ENCODE measurements at places on chromosomes 6 and 20. TPM values are rescaled to one million over a fixed set of nuclear protein-coding genes. Genes with fewer than 3 reads are reported as not detected.

DNA sequence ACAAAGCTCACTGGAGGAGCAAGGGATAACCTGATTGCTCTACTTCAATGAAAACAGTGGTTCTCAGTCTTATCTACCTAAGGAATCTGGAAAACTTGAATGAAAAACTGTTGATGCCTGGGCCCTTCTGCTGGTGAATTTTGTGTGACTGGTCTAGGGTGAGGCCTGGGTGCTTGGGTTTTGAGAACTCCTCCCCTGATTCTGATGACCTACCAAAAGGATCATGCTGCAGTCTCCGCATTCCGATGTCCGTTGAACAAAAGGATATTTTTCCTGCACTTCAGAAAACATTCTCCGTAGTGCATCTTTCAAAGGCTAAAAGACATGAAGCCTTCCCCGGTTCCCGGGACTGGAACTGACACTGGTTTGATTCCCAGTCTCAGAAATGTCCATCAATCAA lies 157.9 kb downstream of the SYNDIG1 start:
- H3K4me3 ChIP-seq = no peak overlapping the region
- H3K4me1 ChIP-seq = peaks cover 4% of the 10 kb centered on the region
- H3K27me3 ChIP-seq = peaks cover 13% of the 10 kb centered on the region
- no peaks in the 10 kb centered on the region for H3K36me3 ChIP-seq

DNA sequence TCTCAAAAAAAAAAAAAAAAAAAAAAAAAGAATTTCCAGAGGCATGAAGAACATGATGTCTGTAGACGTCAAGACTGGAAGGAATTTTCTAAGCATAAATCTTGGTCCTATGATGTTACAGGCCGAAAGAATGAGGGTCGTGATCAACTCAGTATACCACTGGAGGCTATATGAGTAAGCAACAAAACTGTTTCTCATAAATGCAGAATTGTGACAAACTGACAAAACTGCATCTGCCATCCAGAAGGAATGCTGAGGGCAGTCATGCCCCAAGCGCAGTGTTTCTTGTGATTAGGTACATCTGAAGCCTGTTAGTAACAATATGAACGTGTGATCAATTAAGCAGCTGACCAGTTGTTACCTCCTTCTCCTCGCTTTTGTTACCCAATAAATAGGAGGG lies 43.5 kb upstream of the ADGRG6 start:
- H3K4me1 ChIP-seq = no peaks in the 10 kb centered on the region
- no peak overlapping the region for H3K4me3 ChIP-seq
- no peak for DNase-seq
- H3K36me3 ChIP-seq = no peaks in the 10 kb centered on the region

DNA sequence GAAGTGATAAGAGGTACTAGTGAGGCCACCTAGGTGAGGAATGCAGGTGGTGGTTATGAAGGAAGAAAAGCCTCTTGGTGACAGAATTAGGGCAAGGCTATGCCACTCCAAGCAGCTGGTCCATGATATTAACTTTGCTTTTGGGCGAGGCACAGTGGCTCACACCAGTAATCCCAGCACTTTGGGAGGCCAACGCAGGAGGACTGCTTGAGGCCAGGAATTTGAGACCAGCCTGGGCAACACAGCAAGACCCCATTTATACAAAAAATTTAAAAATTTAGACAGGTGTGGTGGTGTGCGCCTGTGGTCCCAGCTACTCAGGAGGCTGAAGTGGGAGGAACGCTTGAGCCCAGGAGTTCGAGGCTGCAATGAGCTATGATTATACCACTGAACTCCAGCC lies 56.1 kb downstream of the SERAC1 start:
- H3K27me3 ChIP-seq = no peaks in the 10 kb centered on the region
- no peak overlapping the region for H3K4me3 ChIP-seq
- H3K36me3 ChIP-seq = no peaks in the 10 kb centered on the region
- no peak for DNase-seq
- H3K27ac ChIP-seq = no peak overlapping the region
- no peaks in the 10 kb centered on the region for H3K4me1 ChIP-seq

DNA sequence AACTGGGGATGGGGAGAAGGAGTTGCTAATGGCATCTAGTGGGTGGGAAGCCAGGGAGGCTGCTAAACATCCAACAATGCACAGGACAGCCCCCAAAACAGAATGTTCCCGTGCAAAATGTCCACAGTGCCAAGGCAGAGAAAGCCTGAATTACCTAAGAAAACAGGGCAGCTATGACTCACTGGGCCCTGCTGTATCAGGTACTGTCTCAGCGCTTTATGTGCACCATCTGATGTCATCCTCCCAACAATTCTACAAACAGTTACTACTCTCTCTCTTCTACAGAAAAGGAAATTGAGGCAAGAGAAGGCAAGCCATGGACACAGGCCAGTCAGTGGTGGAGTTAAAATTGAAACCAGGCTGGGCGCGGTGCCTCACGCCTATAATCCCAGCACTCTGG lies 3.1 kb downstream of the YTHDF1 start:
- peaks cover 62% of the 10 kb centered on the region for H3K36me3 ChIP-seq
- peaks cover 20% of the 10 kb centered on the region for H3K4me1 ChIP-seq
- H3K27me3 ChIP-seq = no peaks in the 10 kb centered on the region

FAM83C gene
- not detected for total RNA-seq

TBP gene
- 12.9 TPM for total RNA-seq

- peaks cover 17% of the 10 kb centered on the region for H3K4me1 ChIP-seq
- DNase-seq = no peak
- no peaks in the 10 kb centered on the region for H3K36me3 ChIP-seq
- H3K27me3 ChIP-seq = peaks cover 67% of the 10 kb centered on the region
- no peak overlapping the region for H3K27ac ChIP-seq
- no peak overlapping the region for H3K4me3 ChIP-seq
Measured at GRCh38 chr6:28205879-28206278, 19.2 kb upstream of the ZSCAN9 start.

DNA sequence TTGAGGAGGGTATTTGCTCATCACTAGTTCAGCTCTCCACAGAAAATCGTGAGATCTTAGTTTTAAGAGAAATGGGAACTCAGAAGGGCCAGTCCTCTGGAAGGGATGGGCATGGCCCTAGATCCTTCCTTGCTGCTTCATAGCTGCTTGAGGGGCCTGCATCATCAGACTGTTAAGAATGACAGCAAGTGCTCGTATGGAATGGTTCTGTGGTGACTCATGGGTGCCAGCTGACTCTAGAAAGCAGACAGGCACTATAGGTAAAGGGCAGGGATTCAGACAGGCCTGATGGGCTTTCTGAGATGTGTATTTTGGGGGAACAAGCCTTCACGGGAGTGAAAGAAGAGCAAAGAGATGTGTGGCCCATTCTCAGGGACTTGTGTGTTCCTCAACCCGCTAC lies 90.8 kb downstream of the MYLK4 start:
- H3K27me3 ChIP-seq = no peaks in the 10 kb centered on the region
- no peaks in the 10 kb centered on the region for H3K4me1 ChIP-seq
- no peak overlapping the region for H3K27ac ChIP-seq

- H3K4me3 ChIP-seq = peak overlapping the region; percentile 86
- H3K4me1 ChIP-seq = peaks cover 58% of the 10 kb centered on the region
- DNase-seq = peak; percentile 51
- H3K36me3 ChIP-seq = no peaks in the 10 kb centered on the region
- no peaks in the 10 kb centered on the region for H3K27me3 ChIP-seq
Measured at GRCh38 chr6:53066077-53066417, 843 bp downstream of the FBXO9 start.

DNA sequence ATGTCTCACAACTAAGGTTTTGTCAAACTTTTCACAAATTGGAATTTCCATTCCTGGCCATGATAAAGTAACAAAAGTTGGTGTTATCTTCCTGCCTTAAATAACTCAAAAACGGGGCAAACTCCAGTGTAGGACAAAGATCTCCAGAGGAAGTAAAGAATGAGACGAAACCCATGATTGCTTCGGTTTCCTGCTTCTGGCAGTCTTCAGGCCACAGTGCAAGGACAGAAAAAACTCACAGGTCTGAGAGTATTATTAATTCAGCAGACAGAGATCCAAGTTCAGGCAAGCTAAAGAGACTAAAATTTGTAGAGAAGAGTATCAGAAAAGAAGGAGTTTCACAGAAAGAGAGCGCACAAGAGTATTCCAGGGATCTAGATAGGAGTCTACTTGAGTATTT lies 64.8 kb upstream of the RCAN2 start:
- H3K27me3 ChIP-seq = no peaks in the 10 kb centered on the region
- H3K27ac ChIP-seq = no peak overlapping the region
- no peak for DNase-seq
- no peaks in the 10 kb centered on the region for H3K36me3 ChIP-seq
- no peak overlapping the region for H3K4me3 ChIP-seq

RHAG gene
- total RNA-seq = not detected

GRCh38 chr6:38169221-38169976 lies 349.9 kb downstream of the ZFAND3 start:
- H3K27ac ChIP-seq = no peak overlapping the region
- no peaks in the 10 kb centered on the region for H3K36me3 ChIP-seq
- H3K4me3 ChIP-seq = no peak overlapping the region
- H3K27me3 ChIP-seq = no peaks in the 10 kb centered on the region

- DNase-seq = no peak
- no peaks in the 10 kb centered on the region for H3K4me1 ChIP-seq
- no peaks in the 10 kb centered on the region for H3K27me3 ChIP-seq
- no peak overlapping the region for H3K4me3 ChIP-seq
- H3K36me3 ChIP-seq = no peaks in the 10 kb centered on the region
Measured at GRCh38 chr6:112180095-112180820, 74.1 kb downstream of the LAMA4 start.

DNA sequence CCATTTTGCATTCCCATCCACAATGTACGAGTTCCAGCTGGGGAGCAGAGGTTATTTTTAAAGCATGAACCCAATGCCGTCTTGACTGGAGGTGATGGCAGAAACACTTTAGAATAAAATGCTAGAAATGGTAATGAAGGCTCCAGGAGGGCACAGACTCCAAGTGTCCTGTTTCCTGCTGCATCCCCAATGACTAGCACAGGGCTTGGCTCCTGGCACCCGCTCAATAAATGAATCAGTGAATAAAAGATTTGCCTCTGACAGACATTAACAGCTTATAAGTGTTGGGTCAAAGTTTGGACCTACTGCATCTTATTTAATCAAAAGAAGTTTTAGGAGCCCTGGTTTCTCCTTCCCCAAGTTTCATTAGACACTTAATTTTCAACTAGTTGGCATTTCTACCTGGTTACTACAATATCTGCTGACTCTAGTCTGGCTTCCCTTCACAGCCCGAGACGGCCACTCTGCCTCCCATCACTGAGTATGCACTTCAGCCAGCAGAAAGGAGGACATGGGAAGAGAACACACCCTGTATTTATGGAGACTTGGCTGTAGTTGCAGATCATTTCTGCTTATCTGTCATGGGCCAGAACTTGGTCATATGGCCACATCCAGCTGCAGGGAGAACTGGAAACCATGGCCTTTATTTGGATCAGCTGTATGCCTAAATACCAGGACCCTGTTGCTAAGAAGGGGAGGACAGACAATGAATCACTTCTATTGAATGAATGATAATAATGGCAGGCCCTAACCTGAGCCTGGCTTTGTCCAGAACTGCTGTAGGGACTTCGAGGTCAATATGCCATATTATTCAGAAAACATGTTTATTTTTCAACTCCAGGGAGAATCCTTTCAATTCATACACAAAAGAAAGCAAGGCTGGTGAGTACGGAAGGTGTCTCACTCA lies 63.1 kb downstream of the TTI1 start:
- no peak overlapping the region for H3K4me3 ChIP-seq
- H3K27me3 ChIP-seq = no peaks in the 10 kb centered on the region
- DNase-seq = no peak

DNA sequence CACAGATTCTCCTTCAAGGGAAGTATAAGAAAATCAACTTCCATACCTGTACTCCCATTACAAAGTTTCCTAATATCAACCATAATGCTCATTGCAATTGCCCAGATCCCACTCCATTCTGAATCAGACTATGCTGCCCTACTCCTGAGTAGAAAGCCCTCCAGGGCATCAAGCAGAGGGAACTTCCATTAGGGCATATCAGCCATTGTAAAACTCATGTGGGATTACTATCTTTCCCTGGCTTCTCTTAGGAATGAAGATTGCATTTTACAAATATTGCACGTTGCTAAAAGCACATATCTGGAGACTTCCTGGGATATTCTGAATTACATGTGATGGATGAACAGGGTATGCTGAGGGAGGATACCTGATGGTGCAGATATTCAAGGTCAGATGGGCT lies 263.2 kb downstream of the FOXA2 start:
- no peak overlapping the region for H3K27ac ChIP-seq
- H3K36me3 ChIP-seq = no peaks in the 10 kb centered on the region
- H3K27me3 ChIP-seq = peaks cover 20% of the 10 kb centered on the region
- DNase-seq = no peak
- no peaks in the 10 kb centered on the region for H3K4me1 ChIP-seq

DNA sequence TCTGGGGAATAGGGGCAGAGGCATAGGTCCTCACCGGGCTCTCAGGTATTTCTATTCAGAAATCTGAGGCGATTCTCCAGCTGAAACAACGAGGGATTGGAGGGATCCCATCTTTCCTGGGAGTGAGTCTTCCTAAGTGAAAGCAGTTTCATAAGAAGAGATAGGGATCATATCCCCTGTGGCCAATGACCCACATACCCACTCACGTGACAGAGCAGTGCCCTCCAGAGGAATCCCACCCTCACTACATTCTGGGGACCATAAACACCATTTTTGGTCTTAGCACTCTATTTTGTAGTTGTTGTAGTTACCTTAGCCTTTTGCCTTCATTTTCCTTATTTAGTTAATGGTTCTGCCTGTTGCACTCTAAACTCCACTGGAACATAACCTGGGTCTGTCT lies 121.1 kb downstream of the GPR63 start:
- no peak for DNase-seq
- no peaks in the 10 kb centered on the region for H3K27me3 ChIP-seq
- no peak overlapping the region for H3K27ac ChIP-seq
- H3K4me3 ChIP-seq = no peak overlapping the region
- H3K4me1 ChIP-seq = no peaks in the 10 kb centered on the region

DNA sequence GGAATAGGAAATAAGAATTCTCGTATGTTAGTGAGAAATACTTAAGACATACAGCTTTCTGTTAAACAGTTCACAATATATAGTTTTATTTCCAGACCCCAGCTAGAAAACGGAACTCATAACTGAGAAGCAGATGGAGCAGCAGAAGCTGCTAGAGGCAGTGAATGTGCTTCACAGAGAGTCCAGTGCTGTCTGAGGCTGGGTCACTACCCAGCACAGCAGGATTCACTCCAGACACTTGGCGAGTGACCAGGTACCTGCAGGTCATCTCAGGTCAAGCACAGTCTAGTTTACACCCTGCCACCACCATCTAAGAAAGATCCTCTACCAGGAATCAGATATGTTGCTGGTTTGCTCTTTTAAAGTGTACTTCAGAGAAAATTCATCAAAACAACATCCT lies 243.1 kb upstream of the RAB32 start:
- H3K27ac ChIP-seq = no peak overlapping the region
- H3K4me3 ChIP-seq = no peak overlapping the region
- DNase-seq = no peak
- no peaks in the 10 kb centered on the region for H3K36me3 ChIP-seq
- H3K4me1 ChIP-seq = no peaks in the 10 kb centered on the region

RAET1G gene
- 0.76 TPM for total RNA-seq

Measured in left lung (tissue), 14 donors.